Activated naive CD4-positive, alpha-beta T cell treated with anti-CD3 and anti-CD28 coated beads for 36 hours (primary cell): ENCODE measurements at places on chromosomes 2 and 18. TPM values are rescaled to one million over a fixed set of nuclear protein-coding genes. Genes with fewer than 3 reads are reported as not detected.
A peak's percentile ranks its signal among the peaks of the same experiment; 100 is the strongest.

- H3K27me3 ChIP-seq, result peaks cover 2% of the 10 kb centered on the region
- no peaks in the 10 kb centered on the region for H3K36me3 ChIP-seq
Observed at GRCh38 chr2:84077496-84077895, 381.6 kb downstream of the SUCLG1 start.

- no peak overlapping the region for H3K4me3 ChIP-seq
- no peak for DNase-seq
- peaks cover 17% of the 10 kb centered on the region for H3K4me1 ChIP-seq
- no peak overlapping the region for H3K27ac ChIP-seq
Observed at GRCh38 chr2:1567556-1568344, 154.5 kb downstream of the TPO start.

The COL4A4 gene
- not detected for total RNA-seq

GRCh38 chr18:48540251-48541025 is 1.6 kb downstream of the CTIF start:
- peak; percentile 17 for DNase-seq
- H3K27ac ChIP-seq, result no peak overlapping the region
- H3K27me3 ChIP-seq, result peaks cover 22% of the 10 kb centered on the region

GRCh38 chr2:29035016-29035745 is 39.1 kb downstream of the PCARE start:
- H3K4me3 ChIP-seq, result no peak overlapping the region
- no peak overlapping the region for H3K27ac ChIP-seq
- H3K27me3 ChIP-seq, result no peaks in the 10 kb centered on the region
- peaks cover 5% of the 10 kb centered on the region for H3K4me1 ChIP-seq

DNA sequence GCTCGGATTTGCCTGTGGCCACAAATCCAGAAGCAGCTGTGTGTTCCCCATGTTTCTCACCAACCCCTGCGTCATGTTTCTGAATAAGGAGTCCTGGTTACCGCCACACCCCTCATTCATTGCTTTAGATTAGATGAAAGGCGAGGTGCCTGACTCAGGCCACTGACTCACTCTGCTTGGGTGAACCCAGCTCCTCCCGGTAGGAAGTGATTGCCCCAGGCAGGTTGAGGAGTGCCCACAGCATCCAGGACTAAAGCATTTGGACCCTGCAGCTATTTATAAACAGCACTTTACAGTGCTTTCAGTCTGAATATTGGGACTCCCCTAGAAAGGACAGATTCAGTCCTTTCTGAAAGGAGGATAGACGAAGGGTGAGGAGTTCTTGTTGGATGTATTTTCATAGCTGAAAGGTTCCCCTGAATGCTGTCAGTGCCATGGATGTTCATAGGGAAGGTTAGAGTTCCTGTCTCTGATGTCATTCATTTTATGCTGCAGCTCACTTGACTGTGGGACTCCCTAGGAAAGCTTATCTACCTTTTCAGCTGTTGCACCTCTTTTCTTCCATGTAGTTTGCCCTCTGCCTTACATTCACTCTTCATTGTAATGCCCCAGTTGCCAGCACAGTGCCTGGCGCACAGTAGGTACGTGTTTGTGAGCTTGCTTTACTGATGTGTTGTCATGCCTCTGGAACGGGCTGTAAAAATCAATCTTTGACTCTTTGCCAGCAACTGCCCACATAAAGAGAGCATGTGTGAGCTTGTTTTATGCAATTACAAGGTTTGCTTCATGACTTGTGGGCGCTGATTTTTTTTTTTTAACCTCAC is 14.9 kb downstream of the ITGA6 start:
- no peaks in the 10 kb centered on the region for H3K36me3 ChIP-seq
- peak; percentile 87 for DNase-seq
- H3K4me1 ChIP-seq, result peaks cover 69% of the 10 kb centered on the region
- no peak overlapping the region for H3K27ac ChIP-seq
- H3K27me3 ChIP-seq, result no peaks in the 10 kb centered on the region

The SLC66A2 gene
- total RNA-seq, result 26.8 TPM

GRCh38 chr2:178173657-178174056 is 20.7 kb upstream of the OSBPL6 start:
- no peaks in the 10 kb centered on the region for H3K4me1 ChIP-seq
- no peak overlapping the region for H3K27ac ChIP-seq
- peaks cover 15% of the 10 kb centered on the region for H3K27me3 ChIP-seq
- H3K36me3 ChIP-seq, result no peaks in the 10 kb centered on the region
- no peak overlapping the region for H3K4me3 ChIP-seq

DNA sequence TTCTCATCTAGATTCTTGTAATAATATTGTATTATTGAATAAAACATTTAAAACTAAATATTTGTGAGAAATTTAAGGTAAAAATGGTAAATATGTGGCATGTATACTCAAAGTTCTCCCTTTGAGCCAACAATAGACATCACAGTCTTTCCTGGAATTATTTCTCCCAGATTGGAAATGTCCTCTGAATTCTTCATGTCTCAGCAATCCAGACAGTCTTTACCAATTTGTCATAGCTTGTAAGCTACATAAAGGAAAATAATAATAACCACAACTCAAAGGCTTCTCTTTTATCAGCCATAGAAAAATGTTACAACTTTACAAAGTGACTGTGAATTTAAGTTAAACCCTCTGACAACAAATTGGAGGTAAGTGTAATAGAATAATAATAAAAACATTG is 784.9 kb downstream of the EPHA4 start:
- DNase-seq, result no peak
- H3K36me3 ChIP-seq, result no peaks in the 10 kb centered on the region
- H3K27me3 ChIP-seq, result peaks cover 7% of the 10 kb centered on the region
- no peaks in the 10 kb centered on the region for H3K4me1 ChIP-seq
- no peak overlapping the region for H3K27ac ChIP-seq

- no peaks in the 10 kb centered on the region for H3K27me3 ChIP-seq
- H3K36me3 ChIP-seq, result peaks cover 21% of the 10 kb centered on the region
- no peak overlapping the region for H3K27ac ChIP-seq
- no peak overlapping the region for H3K4me3 ChIP-seq
- DNase-seq, result no peak
Observed at GRCh38 chr2:36478332-36478738, 119.6 kb downstream of the FEZ2 start.

DNA sequence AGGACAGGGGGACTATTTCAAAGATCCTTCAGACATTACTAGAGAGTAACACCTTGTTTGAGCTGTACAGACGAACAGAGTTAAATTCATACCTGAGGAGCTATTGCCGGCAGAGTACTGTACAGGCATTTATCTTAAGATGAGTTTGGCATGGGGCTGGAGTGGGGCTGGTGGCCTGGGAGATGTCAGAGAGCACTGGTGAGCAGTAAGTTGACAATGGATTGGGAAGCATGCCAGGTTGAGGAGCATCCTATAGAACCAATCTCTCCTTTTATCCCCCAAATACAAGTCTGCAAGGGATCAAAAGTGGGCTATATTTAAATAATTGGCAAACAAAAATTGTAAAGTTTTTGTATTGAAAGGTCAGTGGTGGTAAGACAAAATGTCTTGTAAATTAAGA is 58.6 kb downstream of the ADCYAP1 start:
- peaks cover 9% of the 10 kb centered on the region for H3K27me3 ChIP-seq
- no peak for DNase-seq
- no peak overlapping the region for H3K4me3 ChIP-seq
- H3K4me1 ChIP-seq, result peaks cover 4% of the 10 kb centered on the region
- no peak overlapping the region for H3K27ac ChIP-seq
- no peaks in the 10 kb centered on the region for H3K36me3 ChIP-seq

The UGT1A3 gene
- total RNA-seq, result not detected

The ABCG8 gene
- not detected for total RNA-seq

- H3K36me3 ChIP-seq, result no peaks in the 10 kb centered on the region
- no peaks in the 10 kb centered on the region for H3K27me3 ChIP-seq
- DNase-seq, result no peak
- H3K4me3 ChIP-seq, result no peak overlapping the region
Observed at GRCh38 chr18:60693426-60693825, 320.9 kb upstream of the MC4R start.

DNA sequence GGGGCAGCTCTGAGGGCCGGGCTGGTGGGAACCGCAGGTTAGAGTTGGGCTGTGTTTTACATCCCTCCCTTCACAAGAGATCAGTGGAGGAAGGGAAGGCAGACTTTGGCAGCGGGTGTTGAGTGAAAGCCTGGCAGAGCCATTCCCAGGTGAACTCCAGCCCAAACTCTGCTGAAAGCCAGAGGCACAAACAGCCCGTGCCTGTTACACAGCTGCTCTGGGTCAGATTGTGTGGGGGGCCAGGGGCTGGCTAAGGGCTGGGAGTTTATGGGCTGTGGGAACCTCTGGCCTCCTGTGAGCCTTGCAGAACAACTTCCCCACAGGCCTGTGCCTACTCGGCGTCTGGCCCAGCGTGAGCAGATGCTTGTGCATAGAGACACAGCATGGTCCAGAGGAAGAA is 286.8 kb downstream of the CLIP4 start:
- no peak for DNase-seq
- no peaks in the 10 kb centered on the region for H3K36me3 ChIP-seq
- H3K4me3 ChIP-seq, result no peak overlapping the region
- no peak overlapping the region for H3K27ac ChIP-seq
- H3K27me3 ChIP-seq, result peaks cover 2% of the 10 kb centered on the region
- H3K4me1 ChIP-seq, result no peaks in the 10 kb centered on the region

The BCL11A gene
- total RNA-seq, result 0.67 TPM

GRCh38 chr2:147045113-147045512 is 799.7 kb upstream of the ACVR2A start:
- H3K27ac ChIP-seq, result no peak overlapping the region
- peak; percentile 67 for DNase-seq
- H3K4me3 ChIP-seq, result no peak overlapping the region

DNA sequence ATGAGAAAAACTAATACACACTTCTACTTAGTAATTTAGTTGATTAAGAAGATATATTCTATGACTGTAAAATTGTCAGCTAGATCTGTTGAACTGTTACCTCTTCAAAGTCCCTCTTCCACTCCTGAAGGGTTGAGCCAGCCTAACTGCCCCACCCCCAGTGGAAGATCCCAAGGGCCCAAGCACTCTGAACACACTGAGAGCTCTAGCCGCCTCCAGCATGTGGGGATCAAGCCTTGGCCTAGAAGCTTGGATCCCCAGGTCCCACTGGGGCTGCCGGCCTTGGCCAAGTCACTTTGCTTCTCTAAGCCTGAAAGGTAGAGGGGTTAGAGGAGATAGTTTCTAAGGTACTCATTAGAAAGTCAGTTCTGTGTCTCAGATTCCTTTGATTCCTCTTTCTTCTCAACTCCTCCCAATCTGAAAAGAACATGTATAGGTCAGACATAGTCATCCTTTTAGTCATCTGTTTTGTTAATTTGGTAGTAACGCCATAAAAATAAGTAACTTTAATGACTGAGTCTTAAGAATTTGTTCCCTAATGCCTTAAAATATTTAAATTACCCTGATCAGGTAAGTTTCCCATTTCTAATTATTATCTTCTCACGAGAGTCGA is 5.6 kb downstream of the CPSF3 start:
- H3K36me3 ChIP-seq, result peaks cover 36% of the 10 kb centered on the region
- no peaks in the 10 kb centered on the region for H3K27me3 ChIP-seq
- DNase-seq, result no peak
- H3K27ac ChIP-seq, result no peak overlapping the region
- H3K4me3 ChIP-seq, result no peak overlapping the region

DNA sequence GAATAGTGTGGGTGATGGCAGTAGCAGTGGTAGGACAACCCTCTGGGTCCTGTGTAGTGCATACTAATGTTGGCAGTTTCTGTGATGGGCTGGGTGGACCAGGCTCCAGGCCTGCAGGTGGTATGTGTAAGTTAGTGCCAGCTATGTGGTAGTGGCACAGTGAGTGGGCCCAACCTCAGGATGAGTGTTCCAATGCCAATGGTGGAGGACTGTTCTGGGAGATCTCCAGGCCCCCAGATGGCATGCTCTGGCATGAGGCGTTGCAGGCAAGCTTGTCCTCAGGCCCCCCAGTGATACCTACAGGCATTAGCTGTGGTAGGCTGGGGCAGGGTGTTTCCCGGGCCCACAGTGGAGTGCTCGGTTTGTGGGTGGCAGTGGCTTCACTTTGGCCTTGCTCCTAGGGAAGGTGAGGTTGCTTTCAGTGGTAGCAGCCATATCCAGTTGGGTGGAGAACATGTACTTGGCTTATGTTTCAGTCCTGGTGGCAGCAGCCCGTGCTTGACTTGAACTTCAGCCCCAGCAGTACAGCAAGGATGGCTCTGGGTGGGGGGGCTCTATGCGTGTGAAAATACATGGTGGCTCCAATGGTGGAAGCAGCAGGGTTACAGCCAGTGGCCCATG is 32.4 kb downstream of the TEX51 start:
- no peaks in the 10 kb centered on the region for H3K4me1 ChIP-seq
- H3K27ac ChIP-seq, result no peak overlapping the region
- peaks cover 6% of the 10 kb centered on the region for H3K27me3 ChIP-seq

DNA sequence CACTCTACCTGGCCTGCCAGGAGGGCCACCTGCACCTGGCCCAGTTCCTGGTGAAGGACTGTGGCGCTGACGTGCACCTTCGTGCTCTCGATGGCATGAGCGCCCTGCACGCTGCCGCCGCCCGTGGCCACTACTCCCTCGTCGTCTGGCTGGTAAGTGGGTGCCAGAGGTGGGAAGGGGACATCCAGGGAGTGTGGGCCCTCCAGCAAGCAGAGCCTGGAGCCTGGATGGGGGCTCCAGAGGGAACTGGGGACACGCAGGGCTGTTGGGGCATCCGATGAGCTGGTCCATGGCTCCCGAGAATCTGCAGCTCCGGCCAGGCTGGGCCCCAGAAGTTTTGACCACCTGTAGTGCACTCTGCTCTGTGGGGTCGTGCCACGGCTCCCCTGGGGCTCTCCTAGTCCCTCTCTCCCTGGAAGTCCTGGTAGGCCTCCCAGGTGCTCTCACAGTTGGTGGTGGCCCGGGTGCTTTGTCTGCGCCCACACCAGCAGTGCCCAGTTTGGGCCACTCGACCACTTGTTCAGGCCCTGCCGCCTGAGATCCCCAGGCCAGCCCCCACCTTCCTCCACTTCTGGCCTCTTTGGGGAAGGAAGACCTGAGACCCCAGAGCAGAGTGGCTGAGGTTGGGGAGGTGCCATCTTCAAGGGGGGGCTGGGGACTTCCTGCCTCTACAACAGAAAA is 4.7 kb downstream of the ESPNL start:
- H3K36me3 ChIP-seq, result no peaks in the 10 kb centered on the region
- H3K27ac ChIP-seq, result no peak overlapping the region
- H3K4me3 ChIP-seq, result no peak overlapping the region
- peaks cover 10% of the 10 kb centered on the region for H3K4me1 ChIP-seq

The IL1A gene
- total RNA-seq, result 0.29 TPM

- no peaks in the 10 kb centered on the region for H3K4me1 ChIP-seq
- H3K27ac ChIP-seq, result no peak overlapping the region
- H3K4me3 ChIP-seq, result no peak overlapping the region
- no peak for DNase-seq
Observed at GRCh38 chr2:154934213-154934612, 235.7 kb downstream of the KCNJ3 start.

DNA sequence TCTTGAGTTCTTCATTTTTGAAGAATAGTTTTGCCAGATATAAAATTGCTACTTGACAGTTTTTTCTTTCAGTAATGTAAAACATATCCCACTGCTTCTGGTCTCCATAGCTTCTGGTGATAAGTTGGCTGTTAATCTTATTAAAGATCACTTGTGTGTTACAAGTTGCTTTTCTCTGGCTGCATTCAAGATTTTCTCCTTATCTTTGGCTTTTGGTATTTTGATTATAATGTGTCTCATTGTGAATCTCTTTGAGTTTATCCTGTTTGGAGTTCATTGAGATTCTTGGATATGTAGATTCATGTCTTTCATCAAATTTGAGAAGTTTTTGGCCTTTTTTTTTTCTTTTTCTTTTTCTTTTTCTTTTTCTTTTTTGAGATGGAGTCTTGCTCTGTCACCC is 20.2 kb upstream of the ADNP2 start:
- H3K36me3 ChIP-seq, result peaks cover 4% of the 10 kb centered on the region
- H3K27me3 ChIP-seq, result peaks cover 12% of the 10 kb centered on the region
- no peak for DNase-seq
- no peaks in the 10 kb centered on the region for H3K4me1 ChIP-seq
- H3K4me3 ChIP-seq, result no peak overlapping the region

GRCh38 chr18:74419761-74420160 is 37.3 kb downstream of the DIPK1C start:
- H3K27me3 ChIP-seq, result no peaks in the 10 kb centered on the region
- no peak overlapping the region for H3K27ac ChIP-seq
- H3K4me3 ChIP-seq, result no peak overlapping the region
- no peaks in the 10 kb centered on the region for H3K36me3 ChIP-seq
- no peaks in the 10 kb centered on the region for H3K4me1 ChIP-seq
- DNase-seq, result no peak
